ENCODE measurements at places on chromosomes 6 and 20.
A peak's percentile ranks its signal among the peaks of the same experiment; 100 is the strongest.

- H3K4me1 ChIP-seq, result no peaks in the 10 kb centered on the region
- no peak overlapping the region for H3K27ac ChIP-seq
- DNase-seq, result no peak
- no peak overlapping the region for H3K4me3 ChIP-seq
- no peaks in the 10 kb centered on the region for H3K27me3 ChIP-seq
These were observed 627.5 kb downstream of the PKHD1 start for GRCh38 chr6:51459958-51460357.

GRCh38 chr6:168949981-168950857, 303.4 kb downstream of the THBS2 start:
- DNase-seq, result no peak
- no peak overlapping the region for H3K27ac ChIP-seq
- no peak overlapping the region for H3K4me3 ChIP-seq
- H3K27me3 ChIP-seq, result no peaks in the 10 kb centered on the region
- no peaks in the 10 kb centered on the region for H3K4me1 ChIP-seq
- no peaks in the 10 kb centered on the region for H3K36me3 ChIP-seq

GRCh38 chr20:6051505-6051904, 2.4 kb downstream of the LRRN4 start:
- no peak for DNase-seq
- peaks cover 22% of the 10 kb centered on the region for H3K4me1 ChIP-seq
- no peak overlapping the region for H3K4me3 ChIP-seq
- no peak overlapping the region for H3K27ac ChIP-seq
- H3K36me3 ChIP-seq, result no peaks in the 10 kb centered on the region
- no peaks in the 10 kb centered on the region for H3K27me3 ChIP-seq

DNA sequence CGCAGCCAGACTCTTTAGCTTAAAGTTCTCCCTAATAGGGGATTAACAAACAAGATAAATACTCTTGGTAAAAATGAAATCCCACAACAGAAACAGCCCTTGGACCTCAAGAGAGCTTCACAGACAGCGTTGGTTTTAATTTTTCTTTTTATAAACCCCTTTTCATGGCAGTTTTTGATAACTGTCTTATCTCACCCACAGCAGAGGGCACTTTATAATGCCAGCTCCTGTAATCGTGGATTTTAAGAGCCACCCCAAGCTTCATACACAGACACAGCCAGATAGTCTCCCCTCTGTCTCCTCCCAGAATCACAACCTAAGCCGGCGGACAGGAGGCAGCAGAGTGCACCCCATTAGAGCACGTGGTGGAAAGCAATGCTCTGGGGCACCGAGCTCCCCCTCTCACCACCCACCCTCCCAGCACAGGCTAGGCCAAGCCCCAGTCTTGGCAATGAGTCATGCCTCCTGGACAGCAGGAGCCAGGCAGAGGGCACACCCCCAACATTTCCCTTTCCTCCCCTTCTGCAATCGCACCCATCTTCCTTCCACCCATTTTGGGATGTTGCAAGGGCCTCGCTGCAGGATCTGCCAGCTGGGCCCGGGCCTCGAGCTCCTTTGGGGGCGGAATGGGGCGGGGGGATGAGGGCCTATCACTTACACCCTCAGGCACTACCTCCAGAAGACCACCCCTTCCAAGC, 2.4 kb downstream of the JAG1 start:
- H3K4me1 ChIP-seq, result peaks cover 51% of the 10 kb centered on the region
- no peaks in the 10 kb centered on the region for H3K27me3 ChIP-seq
- H3K27ac ChIP-seq, result peak overlapping the region; percentile 95
- no peaks in the 10 kb centered on the region for H3K36me3 ChIP-seq
- H3K4me3 ChIP-seq, result peak overlapping the region; percentile 45
- DNase-seq, result peak; percentile 87

- DNase-seq, result no peak
- no peak overlapping the region for H3K4me3 ChIP-seq
- H3K4me1 ChIP-seq, result no peaks in the 10 kb centered on the region
- H3K36me3 ChIP-seq, result no peaks in the 10 kb centered on the region
- H3K27ac ChIP-seq, result no peak overlapping the region
These were observed 47.5 kb downstream of the DLL1 start for GRCh38 chr6:170243386-170243785.

DNA sequence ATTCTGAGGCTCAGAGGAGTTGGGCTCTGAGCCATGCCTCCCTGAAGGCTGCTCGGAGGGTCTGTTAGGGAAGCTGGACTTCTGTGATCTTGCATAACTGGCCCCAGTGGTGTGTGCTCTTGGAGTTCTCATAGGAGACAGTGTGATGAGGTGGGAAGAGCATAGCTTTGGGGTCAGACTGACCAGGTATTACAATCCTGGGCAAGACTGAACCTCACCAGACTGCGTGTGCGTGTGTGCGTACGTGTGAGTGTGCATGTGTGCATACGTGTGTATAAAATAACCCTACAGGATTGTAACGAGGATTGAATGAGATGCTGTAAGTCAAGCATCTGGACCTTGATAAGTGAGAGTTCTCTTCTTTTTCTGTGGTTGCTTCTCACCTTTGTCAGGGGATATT, 10.0 kb downstream of the BPIFB2 start:
- no peaks in the 10 kb centered on the region for H3K27me3 ChIP-seq
- H3K27ac ChIP-seq, result no peak overlapping the region
- H3K4me1 ChIP-seq, result no peaks in the 10 kb centered on the region
- no peak for DNase-seq

DNA sequence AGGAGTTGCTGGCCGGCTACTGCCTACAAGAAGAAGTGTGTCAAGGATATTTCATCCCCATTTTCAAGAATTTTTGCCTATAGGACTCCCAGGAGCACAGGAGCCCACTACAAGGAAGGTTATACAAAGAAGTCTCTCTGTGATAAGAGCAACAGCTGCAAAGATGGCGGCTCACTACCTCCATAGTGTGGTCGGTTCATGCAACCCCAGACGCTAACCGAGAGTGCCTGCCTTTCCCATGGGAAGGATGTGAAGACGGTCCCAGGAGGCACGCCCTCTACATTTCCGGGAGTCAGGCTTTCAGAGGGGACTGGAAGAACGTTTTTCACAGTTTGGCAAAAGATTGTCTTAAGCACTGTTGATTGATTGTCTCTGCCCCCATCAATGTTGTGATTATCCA, 816.3 kb downstream of the QKI start:
- DNase-seq, result no peak
- no peak overlapping the region for H3K4me3 ChIP-seq
- no peaks in the 10 kb centered on the region for H3K36me3 ChIP-seq
- H3K4me1 ChIP-seq, result no peaks in the 10 kb centered on the region
- H3K27ac ChIP-seq, result no peak overlapping the region

- DNase-seq, result no peak
- H3K36me3 ChIP-seq, result peaks cover 20% of the 10 kb centered on the region
- H3K4me1 ChIP-seq, result peaks cover 39% of the 10 kb centered on the region
- no peaks in the 10 kb centered on the region for H3K27me3 ChIP-seq
- H3K4me3 ChIP-seq, result no peak overlapping the region
These were observed 14.8 kb upstream of the NAA20 start for GRCh38 chr20:20002101-20002998.

- H3K4me3 ChIP-seq, result no peak overlapping the region
- no peak overlapping the region for H3K27ac ChIP-seq
- no peaks in the 10 kb centered on the region for H3K36me3 ChIP-seq
- no peak for DNase-seq
These were observed 339.8 kb downstream of the HTR1B start for GRCh38 chr6:77123527-77123926.

DNA sequence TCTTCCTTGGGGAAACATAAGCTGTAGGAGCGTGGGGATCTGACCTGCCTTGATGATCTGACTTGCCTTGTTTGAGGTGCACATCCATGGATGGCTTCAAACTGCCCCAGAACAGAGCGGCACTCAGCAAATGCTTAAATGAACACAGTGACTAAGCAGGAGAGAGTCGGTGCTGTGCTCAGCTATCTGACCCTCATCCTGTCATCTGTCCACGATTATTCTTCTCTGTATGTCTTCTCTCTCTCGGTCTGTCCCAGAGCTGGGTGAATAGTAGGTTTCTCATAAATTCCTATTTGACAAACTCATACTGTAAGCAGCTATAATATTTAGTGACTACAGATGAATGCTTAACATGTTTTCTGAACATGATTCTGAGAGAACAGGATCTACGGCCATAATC, 37.3 kb downstream of the TRAM2 start:
- H3K27me3 ChIP-seq, result no peaks in the 10 kb centered on the region
- DNase-seq, result no peak
- no peaks in the 10 kb centered on the region for H3K36me3 ChIP-seq
- H3K4me1 ChIP-seq, result peaks cover 5% of the 10 kb centered on the region
- H3K27ac ChIP-seq, result no peak overlapping the region

- no peaks in the 10 kb centered on the region for H3K27me3 ChIP-seq
- no peaks in the 10 kb centered on the region for H3K36me3 ChIP-seq
- H3K27ac ChIP-seq, result no peak overlapping the region
- H3K4me1 ChIP-seq, result peaks cover 8% of the 10 kb centered on the region
These were observed 16.9 kb downstream of the TDRD6 start for GRCh38 chr6:46704562-46704961.

- no peak for DNase-seq
- H3K4me3 ChIP-seq, result no peak overlapping the region
- no peaks in the 10 kb centered on the region for H3K36me3 ChIP-seq
- H3K27me3 ChIP-seq, result no peaks in the 10 kb centered on the region
- no peak overlapping the region for H3K27ac ChIP-seq
These were observed 447.9 kb upstream of the PLCB4 start for GRCh38 chr20:8621001-8621400.

DNA sequence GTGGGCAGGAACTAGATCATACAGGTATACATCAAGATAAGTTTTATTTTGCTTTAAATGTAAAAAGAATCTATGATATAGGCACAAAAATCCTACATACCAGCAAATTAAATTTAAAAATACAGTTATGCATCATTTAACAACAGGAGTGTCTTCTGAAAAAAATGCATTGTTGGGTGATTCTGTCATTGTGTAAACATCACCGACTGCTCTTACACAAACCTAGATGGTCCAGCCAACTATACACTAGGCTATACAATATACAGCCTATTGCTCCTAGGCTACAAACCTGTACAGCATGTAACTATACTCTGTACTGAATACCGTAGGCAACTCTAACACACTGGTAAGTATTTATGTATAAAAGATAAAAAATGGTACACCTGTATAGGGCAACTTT, 139.4 kb downstream of the RNGTT start:
- no peaks in the 10 kb centered on the region for H3K36me3 ChIP-seq
- no peaks in the 10 kb centered on the region for H3K4me1 ChIP-seq
- H3K4me3 ChIP-seq, result no peak overlapping the region
- DNase-seq, result no peak

- H3K27me3 ChIP-seq, result no peaks in the 10 kb centered on the region
- H3K4me3 ChIP-seq, result no peak overlapping the region
- peak; percentile 51 for DNase-seq
- peak overlapping the region; percentile 67 for H3K27ac ChIP-seq
These were observed 215.4 kb downstream of the HDGFL1 start for GRCh38 chr6:22784601-22785410.

DNA sequence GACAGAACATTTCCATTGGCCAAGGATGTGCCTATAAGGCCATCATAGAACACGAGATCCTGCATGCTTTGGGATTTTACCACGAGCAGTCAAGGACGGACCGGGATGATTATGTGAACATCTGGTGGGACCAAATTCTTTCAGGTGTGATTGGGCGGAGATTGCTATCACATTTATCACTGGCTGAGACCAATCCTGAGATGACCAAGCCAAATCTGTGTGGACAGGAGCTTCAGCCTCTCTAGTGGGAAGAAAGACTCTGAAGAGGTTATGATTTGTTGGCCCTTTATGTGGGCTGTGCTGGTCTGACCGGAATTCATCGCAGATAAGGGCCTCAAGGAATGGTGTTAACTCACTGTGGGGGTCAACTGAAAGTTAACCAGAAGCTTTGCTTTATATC, 26.4 kb downstream of the MEP1A start:
- H3K27me3 ChIP-seq, result no peaks in the 10 kb centered on the region
- H3K36me3 ChIP-seq, result no peaks in the 10 kb centered on the region
- no peak overlapping the region for H3K27ac ChIP-seq
- H3K4me1 ChIP-seq, result no peaks in the 10 kb centered on the region

GRCh38 chr6:166543603-166544295, 42.7 kb downstream of the RAMACL start:
- peak overlapping the region; percentile 71 for H3K27ac ChIP-seq
- no peaks in the 10 kb centered on the region for H3K27me3 ChIP-seq
- peaks cover 12% of the 10 kb centered on the region for H3K4me1 ChIP-seq

GRCh38 chr6:71404145-71404966, 115.7 kb downstream of the OGFRL1 start:
- H3K36me3 ChIP-seq, result no peaks in the 10 kb centered on the region
- peak overlapping the region; percentile 96 for H3K27ac ChIP-seq
- DNase-seq, result no peak
- H3K4me3 ChIP-seq, result no peak overlapping the region
- H3K27me3 ChIP-seq, result no peaks in the 10 kb centered on the region
- H3K4me1 ChIP-seq, result peaks cover 60% of the 10 kb centered on the region

DNA sequence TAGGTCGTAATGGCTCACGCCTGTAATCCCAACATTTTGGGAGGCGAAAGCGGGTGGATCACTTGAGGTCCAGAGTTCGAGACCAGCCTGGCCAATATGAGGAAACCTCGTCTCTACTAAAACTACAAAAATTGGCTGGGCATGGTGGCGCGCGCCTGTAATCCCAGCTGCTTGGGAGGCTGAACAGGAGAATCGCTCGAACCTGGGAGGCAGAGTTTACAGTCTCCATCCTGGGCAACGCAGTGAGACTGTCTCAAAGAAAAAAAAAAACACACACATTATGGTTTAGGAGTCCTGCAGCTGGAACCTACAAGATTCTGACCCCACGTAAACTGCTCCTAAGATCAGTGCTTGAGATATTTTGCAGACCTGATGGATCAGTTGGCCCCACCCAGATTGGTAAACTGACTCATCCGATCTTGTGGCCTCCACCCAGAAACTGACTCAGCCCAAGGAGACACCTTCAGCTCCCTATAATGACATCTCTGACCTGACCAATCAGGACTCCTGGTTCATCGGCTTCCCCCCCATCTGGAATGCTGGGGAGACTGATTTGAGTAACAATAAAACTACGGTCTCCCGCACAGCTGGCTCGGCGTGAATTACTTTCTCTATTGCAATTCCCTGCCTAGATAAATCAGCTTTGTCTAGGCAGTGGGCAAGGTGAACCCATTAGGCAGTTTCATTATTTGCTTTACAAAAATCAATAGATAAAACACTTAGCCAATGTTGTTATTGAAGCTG, 96.2 kb upstream of the BTN3A2 start:
- H3K27me3 ChIP-seq, result no peaks in the 10 kb centered on the region
- no peak overlapping the region for H3K4me3 ChIP-seq
- H3K27ac ChIP-seq, result no peak overlapping the region
- H3K36me3 ChIP-seq, result no peaks in the 10 kb centered on the region
- H3K4me1 ChIP-seq, result peaks cover 6% of the 10 kb centered on the region
- DNase-seq, result no peak
